ENCODE measurements at places on chromosomes 1 and 21. TPM values are rescaled to one million over a fixed set of nuclear protein-coding genes. Genes with fewer than 3 reads are reported as not detected.
A peak's percentile ranks its signal among the peaks of the same experiment; 100 is the strongest.

The EFHD2 gene
- 135 TPM for total RNA-seq

DNA sequence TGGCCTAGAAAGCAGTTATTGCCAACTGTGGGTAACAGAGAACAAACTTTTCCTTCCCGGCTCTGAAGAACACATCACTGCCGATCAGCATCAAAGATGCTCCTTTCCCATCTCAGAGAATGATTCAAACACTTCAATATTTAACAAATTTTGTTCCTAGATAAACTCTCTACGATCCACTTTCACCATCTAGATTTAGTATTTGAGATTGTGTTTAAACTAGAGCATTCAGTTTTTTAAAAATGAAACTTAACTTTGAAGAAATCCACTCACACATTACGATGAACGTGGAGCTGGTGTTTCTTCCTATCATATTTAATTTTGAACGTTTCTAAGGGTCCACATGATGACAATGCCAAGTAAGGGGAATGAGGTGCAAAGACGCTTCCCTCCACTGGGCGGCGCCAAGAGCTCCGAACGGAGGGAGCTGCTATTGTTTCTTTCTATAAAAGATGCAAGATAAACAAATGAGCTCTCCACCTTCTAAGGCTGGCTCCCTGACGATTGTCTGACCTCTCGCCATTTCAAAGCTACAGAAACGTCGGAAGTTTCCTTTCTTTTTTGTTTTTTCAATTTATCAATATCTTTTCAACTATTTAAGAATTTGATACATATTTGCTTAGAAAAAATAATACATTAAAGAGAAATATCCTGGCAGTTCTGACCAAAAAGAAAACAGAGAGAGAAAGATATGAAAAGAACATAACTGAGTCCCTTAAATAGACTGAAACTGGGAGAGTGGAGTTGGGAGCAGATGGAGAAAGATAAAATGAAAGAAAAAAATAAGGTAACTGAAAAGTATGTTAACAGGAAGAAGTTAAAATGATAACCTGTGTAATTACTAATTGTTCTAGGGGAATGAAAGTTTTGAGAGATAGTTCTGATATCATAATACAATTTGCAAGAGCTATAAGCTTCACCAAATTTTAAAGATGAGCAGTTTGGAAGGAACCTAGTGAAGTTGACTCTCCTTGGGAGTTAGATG is 4.4 kb upstream of the BARHL2 start:
- peak; percentile 49 for DNase-seq

- no peak for DNase-seq
Measured at GRCh38 chr1:162372159-162373071, 4.2 kb downstream of the SPATA46 start.

- DNase-seq, result no peak
Measured at GRCh38 chr1:205532996-205533735, 28.7 kb downstream of the CDK18 start.

DNA sequence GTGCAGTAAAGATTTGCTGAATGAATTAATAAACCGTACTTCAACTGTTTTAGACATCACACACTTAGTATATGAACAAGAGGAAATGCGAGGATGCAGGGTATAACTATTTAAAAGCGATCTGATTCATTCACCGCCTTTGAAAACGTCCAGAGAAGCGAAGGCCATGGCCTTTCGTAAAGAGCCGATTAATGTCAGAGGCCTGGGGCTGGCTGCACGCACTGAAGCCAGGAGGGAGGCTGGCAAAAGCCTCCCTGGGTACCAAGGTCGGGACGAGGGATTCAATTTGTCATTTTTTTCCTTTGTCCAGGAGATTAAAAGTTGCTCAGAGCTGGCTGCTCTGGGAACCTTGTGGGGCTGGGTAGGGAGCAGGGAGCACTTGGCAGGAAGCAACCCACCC is 307.4 kb downstream of the NPHP4 start:
- no peak for DNase-seq

All from T-helper 17 cell (primary cell).